ENCODE measurements at places on chromosomes 16 and 17. TPM values are rescaled to one million over a fixed set of nuclear protein-coding genes. Genes with fewer than 3 reads are reported as not detected.

SPNS3 gene
- 0.87 TPM for total RNA-seq

PTX4 gene
- not detected for total RNA-seq

GAST gene
- total RNA-seq, result not detected

DNAH17 gene
- 2.8 TPM for total RNA-seq

HAS3 gene
- total RNA-seq, result 8.2 TPM

SBK1 gene
- 1.9 TPM for total RNA-seq

ACAP1 gene
- 23.2 TPM for total RNA-seq

SP2 gene
- total RNA-seq, result 16.9 TPM

TNFRSF12A gene
- 74.9 TPM for total RNA-seq

VTN gene
- total RNA-seq, result 1.3 TPM

Measured in upper lobe of right lung (tissue), 1 donor.